Activated T-cell treated with anti-CD3 and anti-CD28 coated beads, Interleukin-2, amount 50 U/mL, for 72 hours (primary cell): ENCODE measurements at places on chromosomes 16 and 17.
A peak's percentile ranks its signal among the peaks of the same experiment; 100 is the strongest.

DNA sequence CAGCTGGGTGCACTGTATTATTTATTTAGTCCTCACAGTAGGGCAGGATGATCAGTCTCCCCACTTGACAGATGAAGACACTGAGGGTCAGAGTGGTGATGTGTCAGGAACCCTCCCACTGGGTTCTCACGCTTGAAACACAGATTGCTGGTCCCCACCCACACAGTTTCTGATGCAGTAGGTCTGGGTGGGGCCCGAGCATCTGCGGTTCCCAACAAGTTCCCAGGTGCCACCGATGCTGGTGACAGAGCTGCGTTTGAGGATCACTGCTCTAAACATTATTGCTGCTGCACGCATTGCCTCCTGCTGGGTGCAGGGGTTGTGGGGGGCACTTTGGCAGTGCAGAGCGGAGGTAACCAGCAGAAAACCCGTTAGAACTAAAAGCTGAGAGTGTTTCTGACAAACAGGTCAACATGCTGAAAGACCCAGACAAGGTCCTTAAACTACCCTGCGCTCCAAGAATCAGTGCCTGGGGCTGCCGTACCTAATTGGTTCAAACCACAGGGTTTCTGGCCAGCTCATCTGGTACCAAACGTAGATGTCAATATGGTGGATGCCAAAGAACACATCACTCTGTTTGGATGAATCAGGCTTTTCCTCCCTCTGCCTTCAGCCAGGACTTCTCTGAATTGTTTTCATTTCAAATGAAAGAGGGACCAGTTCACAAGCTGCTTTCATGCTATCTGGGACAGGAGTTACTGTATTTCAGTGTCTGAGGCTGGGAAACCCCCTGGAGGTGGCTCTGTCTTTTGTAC is 76.0 kb downstream of the ABCC1 start:
- peak; percentile 63 for DNase-seq

DNA sequence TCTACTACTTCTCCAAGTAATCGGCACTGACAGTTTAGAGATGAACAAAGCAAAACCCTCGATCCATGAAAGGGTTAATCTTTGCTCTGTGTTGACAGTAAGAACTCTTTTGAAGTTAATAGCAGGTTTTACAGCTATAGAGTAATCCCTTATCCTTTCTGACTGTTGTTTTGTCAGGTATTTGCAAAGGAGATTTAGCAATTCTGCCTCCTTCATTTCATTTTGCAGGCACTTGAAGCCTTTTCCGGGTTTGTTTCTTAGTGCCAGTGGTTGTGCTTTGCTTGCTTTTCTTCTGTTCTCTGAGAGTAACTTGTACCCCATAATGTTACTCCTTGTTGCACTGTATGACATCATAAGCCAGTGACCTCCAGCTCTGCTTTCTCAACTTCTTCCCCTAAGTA is 64.5 kb downstream of the TANGO6 start:
- no peak for DNase-seq

- DNase-seq: no peak
Observed at GRCh38 chr16:4046221-4046620, 70.0 kb downstream of the ADCY9 start.

GRCh38 chr16:84686707-84687298 is 13.0 kb upstream of the USP10 start:
- DNase-seq: no peak

GRCh38 chr16:54289945-54290832 is 3.6 kb upstream of the IRX3 start:
- no peak for DNase-seq

DNA sequence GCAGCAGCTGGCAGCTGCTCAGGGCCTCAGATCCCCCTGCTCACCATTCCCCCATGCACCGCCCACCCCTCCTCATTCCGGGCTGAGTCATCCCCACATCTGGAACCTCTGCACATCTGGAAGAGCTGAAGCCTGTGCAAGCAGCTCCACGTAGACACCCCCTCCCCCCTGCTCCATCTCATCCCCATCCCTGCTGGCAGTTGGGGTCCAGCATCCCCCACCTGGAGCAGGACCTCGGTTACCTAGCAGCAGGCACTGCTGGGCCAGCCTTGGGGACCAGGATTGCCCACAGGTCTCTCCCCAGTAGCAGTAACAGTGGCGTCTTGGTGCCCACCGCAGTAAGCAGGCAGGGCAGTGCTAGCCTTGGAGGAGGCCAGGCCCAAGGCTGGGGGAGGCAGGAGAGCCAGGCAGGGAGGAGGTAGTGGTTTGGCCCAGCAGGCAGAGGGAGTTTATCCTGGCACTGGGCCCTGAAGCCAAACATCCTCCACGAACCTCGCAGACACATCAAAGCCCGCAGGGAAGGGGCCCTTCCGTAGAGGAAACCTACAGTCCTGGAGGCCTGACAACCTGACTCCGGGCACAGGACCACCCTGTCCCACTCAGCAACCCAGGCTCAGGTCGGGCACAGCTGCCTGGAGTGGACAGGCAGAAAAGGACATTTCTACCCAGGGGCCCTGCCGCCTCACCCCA is 7.7 kb upstream of the TMEM92 start:
- no peak for DNase-seq
